ENCODE measurements at places on chromosomes 16 and 17.

DNA sequence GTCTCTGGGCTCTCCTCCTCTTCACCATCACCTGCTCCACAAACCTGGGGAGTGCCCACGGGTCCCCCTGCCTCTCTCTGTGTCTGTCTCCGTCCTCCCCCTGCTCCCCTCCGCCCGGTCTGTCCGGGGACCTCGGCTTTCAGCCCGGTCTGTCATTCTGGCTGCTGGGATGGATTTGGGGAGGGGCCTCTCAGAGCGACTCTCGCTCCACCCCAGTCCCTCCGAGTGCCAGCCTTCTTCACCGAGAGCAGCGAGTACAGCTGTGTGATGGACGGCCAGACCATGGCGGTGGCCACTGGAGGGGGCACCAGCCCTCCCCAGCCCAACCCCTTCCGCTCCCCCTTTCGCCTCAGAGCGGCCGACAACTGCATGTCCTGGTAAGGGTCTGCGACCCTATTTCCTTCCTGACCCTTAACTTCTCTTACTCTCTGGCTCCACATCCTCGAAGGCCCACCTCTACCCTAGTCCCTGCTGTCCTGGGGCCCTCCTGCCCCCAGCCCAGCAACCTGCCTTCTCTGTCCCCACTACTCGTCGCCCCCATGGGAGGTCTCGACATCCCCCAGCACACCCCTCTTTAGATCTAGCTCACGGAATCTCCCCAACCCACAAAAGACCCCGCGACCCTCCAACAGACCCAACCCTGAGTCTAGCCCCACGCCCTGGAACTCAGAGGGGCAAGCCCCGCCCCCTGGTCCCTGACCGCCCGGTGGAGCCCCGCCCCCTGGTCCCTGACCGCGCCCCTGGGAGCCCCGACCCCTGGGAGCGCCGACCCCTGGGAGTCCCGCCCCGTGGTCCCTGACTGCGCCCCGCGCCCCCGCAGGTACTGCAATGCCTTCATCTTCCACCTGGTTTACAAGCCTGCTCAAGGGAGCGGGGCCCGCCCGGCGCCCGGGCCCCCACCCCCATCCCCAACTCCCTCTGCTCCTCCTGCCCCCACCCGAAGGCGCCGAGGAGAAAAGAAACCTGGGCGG lies 5.6 kb upstream of the CXCL16 start:
- no peak for DNase-seq

- DNase-seq = no peak
Measured at GRCh38 chr17:82419540-82419939, 1.2 kb upstream of the OGFOD3 start.

DNA sequence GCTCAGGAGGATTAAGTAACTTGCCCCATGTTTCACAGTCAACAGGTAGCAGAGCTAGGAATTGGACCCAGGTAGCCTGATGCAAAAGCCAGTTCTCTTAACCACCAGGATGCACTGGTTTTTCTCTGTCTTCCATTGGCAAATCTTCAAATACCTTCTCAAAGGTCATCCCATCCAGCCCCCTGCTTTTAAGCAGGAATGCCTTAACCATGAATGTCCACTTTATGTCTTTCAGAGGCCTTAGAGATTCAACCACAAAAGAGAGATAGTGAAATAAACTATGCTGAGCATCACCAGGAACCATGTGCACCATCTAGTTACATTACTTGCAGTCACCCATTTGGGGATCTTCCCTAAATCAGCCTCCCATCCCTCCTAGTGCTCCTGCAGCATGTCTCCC lies 94.3 kb downstream of the C17orf67 start:
- DNase-seq = no peak

DNA sequence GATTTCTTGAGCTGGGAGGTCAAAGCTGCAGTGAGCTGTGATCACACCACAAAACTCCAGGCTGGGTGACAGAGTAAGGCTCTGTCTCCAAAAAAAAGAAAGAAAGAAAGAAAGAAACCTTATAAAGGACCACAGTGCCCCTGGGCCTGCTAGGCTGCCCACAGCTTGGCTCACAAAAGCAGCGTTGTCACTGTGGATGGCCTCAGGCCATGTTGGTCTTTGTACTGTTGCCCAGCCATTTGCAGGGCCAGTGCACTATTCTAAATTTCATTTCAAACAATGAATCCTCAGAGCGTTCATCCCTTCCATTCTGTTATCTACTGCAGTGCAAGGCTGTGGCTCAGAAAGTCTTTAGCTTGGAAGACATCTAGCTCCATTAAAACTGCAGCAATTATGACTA lies 208.4 kb downstream of the SLC39A11 start:
- no peak for DNase-seq
